ENCODE measurements at places on chromosomes 7 and 10. TPM values are rescaled to one million over a fixed set of nuclear protein-coding genes. Genes with fewer than 3 reads are reported as not detected.

GRCh38 chr10:48232717-48233447 lies 41.6 kb downstream of the FRMPD2 start:
- no peak for DNase-seq

DNA sequence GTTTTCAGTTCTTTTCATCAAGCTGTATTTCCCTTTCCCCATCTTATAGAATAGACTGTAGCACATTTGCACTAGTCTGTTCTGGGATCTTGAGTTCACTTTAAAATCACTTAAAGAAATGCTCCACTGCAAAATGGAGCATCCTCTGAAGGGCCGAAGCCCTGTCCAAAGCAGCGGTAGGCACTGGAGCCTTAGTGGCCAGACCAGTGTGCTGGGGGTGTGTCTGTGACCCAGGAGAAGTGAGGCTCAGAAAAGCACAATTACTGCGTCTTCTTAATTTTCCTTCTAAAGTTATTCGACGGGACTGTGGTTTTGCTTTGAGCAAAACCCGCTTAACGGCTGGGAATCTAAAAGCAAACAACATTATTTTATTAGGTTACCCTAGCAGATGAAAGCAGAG lies 205.7 kb downstream of the SLC25A13 start:
- DNase-seq = no peak

- DNase-seq = peak; percentile 68
Measured at GRCh38 chr10:80046629-80047441, 31.6 kb upstream of the TMEM254 start.

GRCh38 chr7:32289651-32290414 lies 200.3 kb downstream of the LSM5 start:
- no peak for DNase-seq

- no peak for DNase-seq
Measured at GRCh38 chr7:41503438-41503837, 199.5 kb downstream of the INHBA start.

GRCh38 chr10:42652858-42653257 lies 14.5 kb upstream of the ZNF33B start:
- no peak for DNase-seq

- DNase-seq = no peak
Measured at GRCh38 chr7:121404348-121404747, 8.2 kb upstream of the FAM3C start.

GRCh38 chr10:4947635-4948596 lies 15.3 kb upstream of the AKR1C1 start:
- DNase-seq = no peak

- DNase-seq = no peak
Measured at GRCh38 chr7:11552676-11553296, 279.2 kb downstream of the THSD7A start.

- DNase-seq = no peak
Measured at GRCh38 chr10:74027702-74028101, 29.8 kb downstream of the VCL start.

GRCh38 chr10:5904227-5904626 lies 14.2 kb downstream of the FBH1 start:
- DNase-seq = no peak

DNA sequence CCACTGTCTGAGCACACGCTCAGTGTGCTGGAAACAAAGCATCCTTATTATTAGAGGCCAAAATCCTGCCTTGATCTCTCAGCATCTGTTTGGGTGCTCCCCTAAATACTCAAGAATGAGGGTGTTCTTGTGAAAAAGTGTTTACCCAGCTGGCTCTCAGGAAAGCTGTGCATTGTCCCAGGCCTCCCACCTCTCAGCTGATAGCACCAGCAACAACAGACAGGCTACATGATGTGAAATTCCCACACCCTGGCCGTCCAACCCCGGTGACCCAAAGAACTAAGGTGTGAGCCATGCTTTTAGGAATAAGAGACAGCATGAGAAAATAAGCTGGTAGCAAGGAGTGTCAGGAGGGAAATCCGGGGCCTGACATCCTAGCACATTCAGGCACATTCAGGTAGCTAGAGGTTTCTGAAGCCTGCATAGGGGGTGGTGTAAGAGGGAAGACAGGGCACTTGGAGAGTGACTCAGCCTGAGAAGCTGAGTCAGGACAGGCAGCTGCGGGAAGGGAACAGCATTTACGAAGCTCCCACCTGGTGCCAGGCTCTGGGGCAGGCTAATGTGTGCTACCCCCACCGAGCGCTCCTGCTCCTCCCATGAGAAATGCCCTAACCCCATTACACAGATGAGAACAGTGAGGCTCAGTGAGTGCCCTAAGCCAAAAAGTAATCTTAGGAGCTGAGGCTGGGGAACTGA lies 205.6 kb downstream of the GRID1 start:
- peak; percentile 2 for DNase-seq

- no peak for DNase-seq
Measured at GRCh38 chr7:1458683-1459511, at the start of gene MICALL2. Gene MICALL2 (minus strand): TSS chr7:1459470. CDS start chr7:1459326, 144 bp downstream.

GRCh38 chr10:92045641-92046106 lies 122.1 kb downstream of the BTAF1 start:
- DNase-seq = no peak

GRCh38 chr7:26854876-26855855 lies 9.2 kb downstream of the SKAP2 start:
- no peak for DNase-seq

SLC16A9 gene
- 0.08 TPM for total RNA-seq

PDLIM1 gene
- total RNA-seq = 11.7 TPM

RNF133 gene
- not detected for total RNA-seq

PDE6C gene
- total RNA-seq = not detected

ANXA8 gene
- 0.19 TPM for total RNA-seq

CCDC3 gene
- total RNA-seq = not detected

CYP2C8 gene
- not detected for total RNA-seq

PDGFA gene
- 0.53 TPM for total RNA-seq

LIPM gene
- total RNA-seq = not detected

DDIT4 gene
- 159 TPM for total RNA-seq

Measured in activated naive CD8-positive, alpha-beta T cell treated with anti-CD3 and anti-CD28 coated beads, Interleukin-2, amount 10 ng/mL, durations not matched to agents 7 days and 5 days (primary cell).